ENCODE measurements at places on chromosomes 4 and X.

- DNase-seq: no peak
Observed at GRCh38 chrX:3351276-3351675, 4.8 kb upstream of the MXRA5 start.

DNA sequence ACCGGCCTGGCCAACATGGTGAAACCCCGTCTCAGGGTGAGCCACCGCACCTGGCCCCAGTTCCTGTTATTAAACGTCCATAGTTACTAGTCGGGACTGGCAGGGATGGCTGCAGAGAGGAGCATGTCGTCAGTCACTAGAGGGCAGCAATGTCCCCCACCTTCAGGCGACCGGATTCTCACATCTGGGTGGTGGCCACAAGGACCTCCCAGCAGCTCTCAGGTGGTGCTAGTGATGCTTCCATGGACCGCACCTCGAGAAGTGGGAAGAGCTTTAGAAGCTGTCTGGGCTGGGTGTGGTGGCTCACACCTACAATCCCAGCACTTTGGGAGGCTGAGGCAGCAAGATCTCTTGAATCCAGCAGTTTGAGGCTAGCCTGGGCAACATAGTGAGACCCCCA lies 13.3 kb upstream of the IL3RA start:
- DNase-seq: peak; percentile 88

GRCh38 chr4:129738175-129738574 lies 642.2 kb downstream of the C4orf33 start:
- DNase-seq: no peak

DNA sequence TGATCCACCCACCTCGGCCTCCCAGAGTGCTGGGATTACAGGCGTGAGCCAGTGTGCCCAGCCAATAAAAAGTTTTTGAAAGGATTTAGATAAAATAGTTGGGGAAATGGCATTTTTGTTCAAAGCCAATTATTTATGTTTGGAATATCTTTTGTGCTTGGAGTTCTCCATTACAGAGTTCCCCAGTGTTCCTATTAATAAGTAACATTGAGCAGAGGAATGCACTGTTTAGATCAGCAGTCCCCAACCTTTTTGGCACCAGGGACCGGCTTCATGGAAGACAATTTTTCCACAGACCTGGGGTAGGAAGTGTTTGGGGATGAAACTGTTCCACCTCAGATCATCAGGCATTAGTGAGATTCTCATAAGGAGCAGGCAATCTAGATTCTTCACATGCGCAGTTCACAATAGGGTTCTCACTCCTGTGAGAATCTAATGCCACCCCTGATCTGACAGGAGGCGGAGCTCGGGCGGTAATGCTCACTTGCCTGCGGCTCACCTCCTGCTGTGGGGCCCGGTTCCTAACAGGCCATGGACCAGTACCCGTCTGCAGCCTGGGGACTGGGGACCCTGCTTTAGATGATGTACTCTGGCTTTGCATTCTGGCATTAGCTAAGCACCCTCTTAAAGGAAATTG lies 8.3 kb downstream of the PKD2 start:
- no peak for DNase-seq

DNA sequence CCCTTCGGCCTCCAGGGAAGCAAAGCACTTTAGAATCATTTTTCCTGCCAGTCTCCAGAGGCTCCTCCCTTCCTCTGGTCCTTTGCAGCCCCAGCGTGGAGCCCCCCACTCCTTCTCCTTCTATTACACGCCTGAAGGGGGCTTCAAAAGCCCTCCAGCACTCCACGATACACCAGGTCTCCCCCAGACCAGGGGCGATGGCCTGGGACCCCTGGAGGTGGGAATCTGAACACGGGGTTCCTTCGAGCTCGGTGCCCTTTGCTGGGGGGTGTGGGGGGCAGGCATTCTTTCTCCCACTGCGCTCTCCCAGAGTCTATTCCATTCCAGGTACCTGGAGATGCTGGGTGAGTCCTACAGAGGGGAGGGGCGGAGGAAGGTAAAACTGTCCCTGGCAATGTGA lies 97.6 kb downstream of the HMX1 start:
- DNase-seq: no peak

- no peak for DNase-seq
Observed at GRCh38 chr4:185587427-185588161, 52.3 kb upstream of the PDLIM3 start.

GRCh38 chr4:171710743-171711142 lies 102.5 kb upstream of the GALNTL6 start:
- no peak for DNase-seq

DNA sequence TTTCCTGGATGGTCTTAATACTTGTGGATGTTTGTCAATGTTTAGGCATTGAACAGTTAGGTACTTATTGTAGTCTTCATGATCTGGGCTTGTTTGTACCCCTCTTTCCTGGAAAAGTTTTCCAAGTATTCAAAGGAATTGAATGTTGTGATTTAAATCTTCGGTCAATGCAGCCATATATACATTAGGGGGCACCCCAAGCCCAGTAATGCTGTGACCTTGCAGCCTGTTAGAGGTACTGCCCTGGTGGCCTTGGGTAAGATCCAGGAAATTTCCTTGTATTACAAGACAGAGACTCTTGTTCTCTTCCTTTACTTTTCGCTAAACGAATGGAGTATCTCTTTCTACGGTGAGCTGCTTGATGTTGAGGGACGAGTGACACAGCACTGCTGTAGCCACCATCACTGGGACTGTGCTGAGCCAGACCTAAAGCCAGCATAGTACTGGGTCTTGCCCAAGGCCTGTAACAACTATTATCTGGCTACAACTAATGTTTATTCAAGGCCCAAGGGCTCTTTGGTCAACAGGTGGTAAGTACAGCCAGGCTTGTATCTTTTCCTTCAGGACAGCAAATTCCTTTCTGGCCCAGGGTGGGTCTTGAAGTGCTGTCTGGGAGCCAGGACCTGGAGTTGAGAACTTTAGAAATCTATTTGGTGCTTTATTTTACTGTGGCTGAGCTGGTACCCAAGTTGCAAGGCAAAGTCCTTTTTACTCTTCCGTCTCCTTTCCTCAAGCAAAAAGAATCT lies 118.3 kb upstream of the ATOH1 start:
- DNase-seq: no peak

DNA sequence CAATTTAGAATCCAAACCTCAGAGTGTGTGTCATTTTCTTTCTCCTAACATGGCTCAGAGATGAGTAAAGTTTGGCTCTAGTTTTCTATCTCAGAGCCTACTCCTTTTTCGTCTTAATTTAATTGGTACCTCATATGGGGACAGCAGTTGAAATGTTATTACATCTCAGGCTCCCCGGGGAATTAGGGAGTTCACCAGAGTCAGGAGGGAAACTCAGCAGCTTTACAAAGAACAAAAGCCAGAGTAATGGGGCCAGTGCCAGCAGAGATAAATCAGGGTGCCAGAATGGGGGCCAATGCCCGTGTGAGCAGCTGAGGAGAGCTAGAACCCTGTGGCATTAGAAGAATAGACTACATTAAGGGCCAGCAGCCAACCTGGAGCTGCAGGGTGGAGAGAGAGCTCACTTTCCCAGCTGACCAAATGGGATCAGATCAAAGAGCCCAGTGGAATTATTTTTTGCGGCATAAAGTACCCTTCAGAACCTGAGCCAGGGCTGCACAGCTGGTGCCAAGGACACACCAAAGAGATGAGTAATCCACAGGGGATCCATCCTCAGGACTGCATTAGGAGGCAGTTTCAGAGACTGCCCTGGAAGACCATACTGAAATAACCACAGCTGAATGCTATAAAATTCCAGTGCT lies 207.1 kb upstream of the DKK2 start:
- no peak for DNase-seq

DNA sequence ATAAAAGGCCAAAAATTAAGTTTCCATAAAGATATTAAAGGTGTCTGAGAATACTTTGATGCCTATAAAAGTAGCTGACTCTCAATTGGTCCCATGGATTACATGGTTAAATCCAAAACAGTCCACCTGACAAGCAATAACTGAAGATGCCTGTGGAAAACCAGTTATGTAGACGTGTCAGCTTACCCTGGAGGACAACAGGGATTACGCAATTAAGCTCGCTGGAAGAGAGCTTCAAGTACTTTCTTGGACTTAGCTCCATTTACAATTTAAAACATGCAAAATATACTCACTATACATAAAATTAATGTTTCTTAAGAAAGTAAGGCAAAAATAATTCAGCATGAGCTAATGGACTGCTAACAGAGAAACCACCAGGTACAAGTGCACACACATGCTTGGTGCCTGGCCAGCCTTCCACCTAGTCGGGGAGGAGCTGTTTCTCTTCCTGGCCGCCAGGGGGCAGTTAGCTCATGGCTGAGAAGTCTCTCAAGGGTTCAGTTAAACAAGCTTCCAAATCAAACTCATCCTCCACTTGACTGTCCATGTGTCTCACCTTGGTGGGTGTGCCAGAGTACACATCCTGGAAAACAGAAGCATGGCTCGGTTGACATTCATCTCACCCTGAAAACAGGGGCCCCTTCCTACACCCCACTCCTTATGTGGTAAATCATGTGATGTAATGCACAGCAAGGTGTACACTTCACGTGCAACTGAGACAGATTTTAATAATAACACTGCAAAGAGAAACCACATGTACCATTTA lies 9.2 kb upstream of the FAM53A start:
- DNase-seq: peak; percentile 62

GRCh38 chr4:13248621-13249298 lies 235.4 kb downstream of the RAB28 start:
- DNase-seq: no peak

DNA sequence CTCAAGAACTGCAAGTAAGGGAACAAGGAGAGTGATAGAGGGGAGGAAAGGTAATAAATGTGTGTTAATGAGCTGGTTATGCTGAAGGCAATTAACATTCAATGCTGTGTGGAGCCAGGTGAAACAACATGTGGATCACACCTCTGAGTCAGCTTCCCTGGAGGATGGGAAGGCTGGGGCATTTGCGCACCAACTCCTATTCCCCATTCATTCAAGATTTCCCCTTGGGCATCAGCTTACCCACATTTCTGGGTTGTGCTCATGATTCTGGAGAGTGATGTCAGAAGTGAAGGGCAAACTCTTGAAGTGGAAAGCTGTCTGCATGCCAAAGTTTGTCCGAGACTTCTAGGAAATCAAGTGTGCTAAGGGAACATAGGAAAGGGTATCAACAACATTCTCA lies 461.4 kb downstream of the MID1IP1 start:
- no peak for DNase-seq

- DNase-seq: no peak
Observed at GRCh38 chrX:44459501-44459900, 83.2 kb downstream of the FUNDC1 start.

DNA sequence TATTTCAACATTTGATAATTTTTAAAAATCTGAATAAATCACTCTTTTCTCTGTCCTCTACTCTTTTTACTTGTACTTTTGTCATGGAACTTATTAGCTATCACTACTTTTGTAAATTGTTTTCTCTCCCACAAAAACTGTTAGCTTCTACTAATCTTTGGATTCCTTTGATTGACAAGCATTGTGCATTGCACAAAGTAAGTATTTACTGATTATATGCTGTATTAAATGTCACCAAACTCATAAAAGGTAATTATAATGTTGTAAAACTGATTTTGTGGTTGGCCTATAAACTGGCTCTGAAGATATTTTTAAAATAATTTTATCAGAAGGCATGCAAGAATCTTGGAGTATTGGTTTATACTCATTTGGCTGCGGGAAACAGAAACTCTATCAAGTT lies 15.0 kb upstream of the SEC24B start:
- no peak for DNase-seq

DNA sequence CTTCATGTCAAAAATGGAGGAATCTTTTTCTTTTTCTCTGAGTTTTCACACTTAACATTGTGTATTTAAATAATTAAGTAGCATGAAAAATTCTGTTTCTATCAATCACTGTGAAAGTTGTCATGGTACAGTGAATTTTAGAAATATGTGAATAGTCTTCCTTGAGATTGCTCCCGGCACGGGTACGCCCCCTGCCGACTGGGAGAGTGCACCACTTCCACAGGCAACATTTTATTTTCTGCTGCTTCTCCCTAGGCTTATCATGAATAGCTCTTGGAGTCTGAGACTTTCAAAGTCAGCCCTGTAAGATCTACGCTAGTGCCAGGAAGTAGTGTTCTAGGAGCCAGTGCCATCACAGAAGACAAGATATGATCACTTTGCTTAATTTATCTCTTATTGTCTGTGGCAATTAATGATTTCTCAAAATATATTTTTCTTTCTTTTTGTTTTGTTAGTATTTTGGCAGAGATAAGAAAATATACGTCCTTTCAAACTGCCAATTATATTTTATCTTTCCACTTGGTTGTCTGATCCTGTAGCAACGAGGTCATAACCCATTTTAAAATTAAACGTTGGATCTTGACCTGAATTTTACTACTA lies 763.8 kb upstream of the AADAT start:
- DNase-seq: peak; percentile 9

DNA sequence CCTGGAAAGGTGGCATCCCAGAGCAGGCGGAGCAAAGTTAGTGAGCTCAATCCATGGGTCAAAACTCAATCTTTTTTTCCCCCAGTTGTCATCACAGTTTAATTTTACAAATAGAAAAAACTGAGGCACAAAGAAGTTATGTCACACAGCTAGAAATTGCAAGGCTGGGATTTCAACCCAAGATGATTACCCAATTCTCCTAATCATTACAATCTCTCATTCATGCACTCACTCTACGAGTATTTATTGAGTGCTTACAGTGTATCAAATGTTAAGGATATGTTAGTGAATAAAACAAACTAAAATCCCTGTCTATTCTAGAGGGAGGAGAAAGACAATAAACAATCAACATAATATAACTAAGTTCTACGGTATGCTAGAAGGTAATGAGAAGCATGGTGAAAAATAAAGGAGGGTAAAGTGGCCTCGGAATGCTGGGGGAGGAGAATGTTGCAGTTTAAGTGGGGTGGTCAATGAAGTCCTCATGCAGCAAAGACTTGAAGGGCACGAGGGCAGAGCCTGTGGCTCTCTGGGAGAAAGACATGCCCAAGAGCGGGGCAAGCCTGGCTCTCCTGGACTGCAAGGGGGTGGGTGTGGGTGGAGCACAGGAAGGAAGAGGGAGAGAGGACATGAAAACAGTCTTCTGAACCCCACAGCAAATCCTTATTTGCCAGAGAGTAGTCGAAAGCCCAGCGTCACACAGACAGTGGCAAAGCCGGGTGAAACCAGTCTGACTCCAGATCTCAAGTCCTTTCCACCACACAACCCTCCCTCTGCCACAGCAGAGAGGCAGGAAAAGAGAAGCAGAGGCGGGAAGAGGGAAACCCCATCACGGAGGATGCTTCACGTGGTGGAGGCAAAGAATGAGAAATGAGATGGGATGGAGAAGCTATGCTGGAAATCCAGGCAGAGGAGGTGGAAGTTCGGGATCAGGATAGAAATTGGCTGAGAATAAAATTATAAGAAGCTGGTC lies 48.3 kb downstream of the RAB33B start:
- no peak for DNase-seq

GRCh38 chrX:19293606-19294325 lies 50.0 kb upstream of the PDHA1 start:
- DNase-seq: no peak

DNA sequence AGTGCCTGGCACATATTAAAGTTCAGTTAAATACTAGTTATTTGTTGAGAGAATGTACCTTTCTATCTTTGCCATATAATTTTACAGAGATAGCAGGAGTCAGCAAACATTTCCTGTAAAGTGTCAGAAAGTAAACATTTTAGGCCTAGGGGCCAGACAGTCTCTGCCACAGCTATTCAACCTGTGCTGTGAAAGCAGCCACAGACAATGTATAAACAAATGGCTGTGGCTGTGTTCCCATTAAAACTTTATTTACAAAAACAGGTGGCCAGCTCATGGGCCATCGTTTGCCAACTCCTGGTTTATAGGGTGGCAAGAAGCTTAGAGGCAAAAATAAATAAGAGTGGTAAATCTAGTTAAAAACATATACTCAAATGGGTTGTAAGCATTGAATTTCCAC lies 34.0 kb upstream of the BRS3 start:
- DNase-seq: no peak

All from MV-4-11 (cell line).